ENCODE measurements at places on chromosomes 7 and 10.

- DNase-seq = no peak
Measured at GRCh38 chr7:19747740-19748339, 25.6 kb downstream of the TMEM196 start.

DNA sequence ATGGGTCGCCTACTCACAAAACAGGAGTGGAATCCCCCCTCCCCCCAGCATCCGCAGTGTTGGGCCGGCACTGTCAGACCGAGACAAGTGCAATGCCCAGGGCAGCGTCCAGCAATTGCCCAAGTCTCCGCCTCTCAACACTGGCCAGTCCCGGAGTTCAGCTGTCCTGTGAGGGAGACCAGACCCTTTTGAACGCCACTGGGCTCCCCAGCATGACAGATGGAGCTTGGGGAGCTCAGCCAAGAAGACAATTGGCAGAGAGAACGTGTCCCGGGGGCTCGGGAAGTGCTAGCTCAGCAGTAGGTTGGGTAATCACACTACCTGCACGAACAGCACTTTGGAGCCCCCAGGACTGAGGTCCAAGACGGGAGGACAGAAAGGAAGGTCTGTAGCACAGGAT lies 4.7 kb downstream of the COPS6 start:
- DNase-seq = no peak

- no peak for DNase-seq
Measured at GRCh38 chr10:48725708-48726107, 41.0 kb downstream of the WDFY4 start.

DNA sequence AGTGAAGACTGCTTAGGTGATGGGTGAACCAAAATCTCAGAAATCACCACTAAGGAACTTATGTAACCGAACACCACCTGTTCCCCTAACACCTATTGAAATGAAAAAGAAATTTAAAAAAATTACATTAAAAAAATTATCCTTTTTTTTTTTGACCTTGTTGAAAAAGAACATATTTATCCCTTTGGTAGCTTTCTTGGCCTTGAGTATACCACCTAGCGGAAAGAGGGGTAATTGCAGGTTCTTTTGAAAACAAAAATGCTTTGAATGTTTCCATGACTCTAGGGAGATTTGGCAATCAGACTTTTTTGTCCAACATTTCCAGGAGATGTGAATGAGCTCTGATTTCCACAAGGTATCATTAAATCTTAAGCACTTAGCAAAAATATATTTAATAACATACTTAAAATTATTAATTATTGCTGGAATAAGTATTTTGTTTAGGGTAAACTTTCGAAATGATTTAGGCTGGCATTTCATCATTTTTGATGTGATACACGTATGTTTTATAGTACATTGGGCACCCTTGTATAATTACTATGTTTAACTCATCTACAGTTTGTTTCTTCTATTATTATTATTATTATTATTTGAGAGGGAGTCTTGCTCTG lies 47.0 kb upstream of the ELMO1 start:
- DNase-seq = no peak

- DNase-seq = no peak
Measured at GRCh38 chr10:93670372-93670771, 32.0 kb downstream of the FRA10AC1 start.

DNA sequence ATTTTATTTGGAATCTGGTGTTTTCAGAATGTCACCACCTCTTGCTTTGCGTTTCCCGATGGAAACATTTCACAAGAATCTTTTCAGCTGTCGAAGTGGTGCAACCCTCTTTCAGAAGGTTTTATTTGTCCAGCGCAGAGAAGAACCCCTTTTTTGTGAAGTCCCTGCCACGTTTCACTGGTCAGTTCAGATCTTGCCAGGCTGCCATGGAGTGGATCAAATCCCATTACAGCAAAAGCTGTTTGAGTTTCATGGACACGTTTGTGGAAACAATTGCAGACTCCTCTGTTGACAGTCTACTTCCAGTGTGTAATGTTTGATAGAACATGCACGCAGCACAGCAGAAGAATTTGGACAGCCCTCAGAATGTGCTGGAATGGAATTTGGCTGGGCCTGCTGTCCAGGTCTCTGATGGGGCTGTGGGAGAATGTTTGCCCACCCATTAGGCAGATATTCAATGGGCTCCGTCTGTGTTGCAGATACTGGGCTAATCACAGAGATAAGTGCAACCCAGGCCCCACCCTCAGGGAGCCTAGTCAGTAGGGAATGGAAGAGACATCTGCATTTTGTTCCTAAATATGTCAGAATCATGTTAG lies 143.2 kb downstream of the GRK5 start:
- no peak for DNase-seq

DNA sequence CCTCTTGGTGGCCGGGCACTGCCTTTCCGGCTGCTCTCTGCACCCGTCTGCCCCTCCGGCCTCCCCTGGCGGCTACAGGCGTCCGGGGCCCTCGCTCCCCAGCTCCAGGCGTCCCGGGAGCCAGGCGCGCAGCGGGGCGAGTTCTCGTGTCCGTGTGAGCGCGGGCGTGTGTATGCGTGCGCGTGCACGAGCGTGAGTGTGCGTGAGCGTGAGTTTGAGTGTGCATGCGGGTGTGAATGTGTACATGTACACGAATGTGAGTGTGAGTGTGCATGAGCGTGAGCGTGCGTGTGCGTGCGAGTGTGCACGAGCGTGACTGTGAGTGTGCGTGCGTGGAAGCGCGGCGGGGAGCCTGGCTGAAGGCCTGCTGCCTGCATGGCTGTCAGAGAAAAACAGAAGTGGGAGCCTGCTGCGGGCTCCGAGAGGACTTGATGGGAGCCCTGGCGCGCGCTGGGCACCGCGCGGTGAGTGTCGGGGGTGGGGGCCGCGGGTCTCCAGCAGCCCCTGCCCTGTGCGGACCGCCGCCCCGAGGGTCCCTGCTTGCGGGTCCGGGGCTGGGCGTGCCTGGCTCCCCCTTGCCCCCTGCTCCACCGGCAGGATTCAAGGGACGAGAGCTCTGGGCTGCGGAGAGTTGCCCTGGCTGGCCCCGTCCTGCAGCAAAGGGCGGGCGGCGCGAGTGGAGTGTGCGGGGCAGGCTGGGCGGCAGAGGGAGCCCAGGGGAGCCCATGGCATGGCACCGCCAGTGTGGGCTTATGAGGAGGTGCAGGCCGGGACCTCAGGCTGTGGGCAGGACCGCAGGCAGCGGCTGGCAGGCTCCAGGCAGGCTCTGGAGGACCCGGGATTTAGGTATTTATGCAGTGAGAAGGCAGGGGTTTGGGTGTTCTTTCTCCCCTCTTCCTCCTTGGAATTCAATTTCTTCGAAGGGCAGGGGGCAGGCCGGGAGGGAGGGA lies 75.8 kb upstream of the EN2 start:
- DNase-seq = no peak

DNA sequence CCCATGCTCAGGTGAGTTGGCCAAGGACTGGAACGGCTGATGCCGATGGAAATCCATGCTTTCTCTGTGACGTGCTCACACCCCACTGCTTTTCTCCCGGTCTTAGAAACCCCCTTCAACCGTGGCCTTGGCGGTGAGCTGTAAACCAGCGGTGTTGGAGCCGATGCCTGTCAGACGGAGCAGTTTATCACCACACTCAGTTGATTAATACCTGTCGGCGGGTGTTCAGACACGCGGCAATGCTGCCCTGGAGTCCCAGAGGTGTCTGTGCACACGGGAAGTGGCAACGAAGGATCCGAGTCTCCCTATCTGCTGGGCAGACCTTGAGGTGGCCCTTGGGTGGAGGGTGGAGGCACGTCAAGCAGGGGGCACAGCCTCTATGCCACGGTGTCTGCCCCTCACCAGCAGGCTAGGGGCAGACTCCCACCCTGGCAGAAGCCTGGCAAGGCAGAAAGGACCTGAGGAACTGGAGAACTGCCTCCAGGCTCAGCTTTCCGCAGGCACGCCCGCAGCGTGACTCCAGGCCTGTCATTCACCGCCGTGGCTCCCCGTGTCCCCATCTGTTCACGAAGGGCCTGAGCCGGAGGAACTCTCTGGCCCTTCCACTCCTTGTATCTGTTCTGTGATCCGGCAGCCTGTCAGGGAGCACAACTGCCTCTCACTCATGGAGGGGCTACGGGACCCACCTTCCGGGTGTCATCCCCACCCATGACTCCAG lies 34.6 kb upstream of the MNX1 start:
- DNase-seq = no peak

DNA sequence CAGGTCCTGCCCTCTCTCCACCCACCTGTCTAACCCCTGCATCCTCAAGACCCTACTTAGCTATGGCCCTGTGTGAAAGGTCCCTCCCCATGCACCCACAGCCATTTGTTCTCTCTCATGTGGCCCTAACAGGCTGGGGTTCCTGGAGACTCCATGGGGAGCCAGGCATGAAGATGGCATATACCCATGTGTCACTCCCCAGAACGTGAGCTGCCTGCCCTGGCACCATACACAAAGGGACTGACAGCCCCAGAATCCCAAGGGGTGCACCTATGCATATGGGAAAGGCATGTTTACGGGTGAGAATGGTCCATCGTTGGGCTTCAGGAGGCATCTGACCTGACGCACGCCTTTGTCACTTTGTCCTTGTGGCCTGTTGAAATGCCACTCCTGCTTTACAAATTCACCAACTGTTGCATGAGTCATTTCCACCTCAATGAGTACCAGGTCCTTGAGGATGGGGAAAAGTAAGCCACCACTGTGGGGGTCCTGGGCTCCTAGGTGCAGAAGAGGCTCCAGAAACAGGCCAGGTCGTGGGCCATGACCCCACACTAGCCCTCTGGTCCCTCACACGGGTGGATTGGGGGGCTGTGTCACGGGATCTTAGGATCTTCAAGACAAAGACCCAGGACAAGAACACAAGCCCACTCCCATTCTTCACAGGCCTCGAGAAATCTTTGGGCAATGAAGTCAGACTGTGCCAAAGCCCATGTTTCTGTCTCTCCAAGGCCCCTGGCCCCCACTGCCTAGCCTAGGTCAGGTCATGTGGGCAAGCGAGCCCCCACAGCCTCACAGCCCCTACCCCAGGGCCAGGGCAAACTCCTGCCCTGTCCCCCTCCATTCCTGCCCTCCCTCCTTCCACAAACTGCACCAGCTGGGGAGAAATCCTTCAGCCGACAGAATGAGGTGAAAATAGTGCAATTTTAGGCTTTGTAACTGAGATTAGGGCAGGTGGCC lies 8.6 kb downstream of the GPRIN2 start:
- DNase-seq = no peak

- DNase-seq = no peak
Measured at GRCh38 chr7:95104739-95105138, 197.3 kb downstream of the PPP1R9A start.

GRCh38 chr7:32916006-32916405 lies 24.4 kb upstream of the KBTBD2 start:
- no peak for DNase-seq

DNA sequence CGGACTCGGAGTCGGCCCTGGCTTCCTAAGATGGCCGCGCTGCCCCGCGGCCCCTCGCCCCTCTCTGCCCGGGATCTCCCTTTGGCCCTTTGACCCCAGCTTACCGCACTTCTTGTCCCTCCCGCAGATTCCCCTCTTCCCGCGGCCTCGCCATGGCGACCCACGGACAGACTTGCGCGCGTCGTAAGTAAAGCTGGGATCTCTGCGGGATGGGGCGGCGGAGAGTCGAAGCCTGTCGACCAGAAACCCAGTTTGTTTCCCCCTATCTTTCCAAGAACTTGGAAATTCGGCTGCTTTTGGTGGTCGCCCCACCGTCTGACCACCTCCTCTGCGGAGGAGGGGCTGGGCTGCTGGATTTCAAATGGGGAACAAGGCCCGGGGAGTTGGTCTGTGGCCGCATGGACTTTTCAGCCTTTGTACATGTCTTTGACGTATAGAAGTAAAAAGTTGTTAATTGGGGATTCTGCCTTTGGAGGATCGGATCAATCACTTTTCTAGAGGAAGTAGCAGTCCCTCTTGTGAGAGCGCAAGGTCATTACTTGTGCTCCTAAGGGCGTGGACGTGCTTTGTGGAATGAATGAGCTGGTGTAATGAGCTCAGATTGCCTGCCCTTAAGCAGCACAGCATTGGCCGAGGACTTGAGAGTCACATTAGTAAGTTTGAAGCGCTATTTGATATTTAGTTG lies 553 bp downstream of the VDAC2 start:
- DNase-seq = no peak

DNA sequence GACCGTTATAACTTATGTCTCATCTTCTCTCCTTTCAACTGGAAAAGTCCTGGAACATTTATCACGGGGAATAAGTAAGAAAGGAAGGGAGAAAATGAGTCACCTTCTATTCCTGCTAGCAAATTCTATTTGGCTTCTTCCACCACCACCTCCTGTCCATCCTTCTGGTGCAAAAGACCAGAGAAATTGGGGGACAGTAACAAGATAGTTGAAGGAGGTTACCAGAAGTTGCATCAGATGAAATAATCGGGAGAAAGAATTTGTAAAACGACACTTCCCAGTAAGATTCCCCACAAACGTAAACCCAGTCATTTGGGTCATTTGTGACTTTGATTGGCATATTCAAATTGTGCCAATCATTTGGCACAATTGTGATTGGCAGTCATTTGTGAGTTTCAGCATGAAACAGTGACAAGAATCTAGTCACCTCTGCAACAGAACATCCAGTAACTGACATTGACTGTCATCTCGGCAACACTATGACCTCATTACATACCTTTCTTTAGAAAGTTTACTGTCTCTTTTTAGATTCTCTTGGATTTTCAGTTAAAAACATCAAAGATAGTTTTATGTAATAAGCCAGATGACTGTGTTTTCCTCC lies 51.3 kb upstream of the PIK3CG start:
- DNase-seq = no peak

DNA sequence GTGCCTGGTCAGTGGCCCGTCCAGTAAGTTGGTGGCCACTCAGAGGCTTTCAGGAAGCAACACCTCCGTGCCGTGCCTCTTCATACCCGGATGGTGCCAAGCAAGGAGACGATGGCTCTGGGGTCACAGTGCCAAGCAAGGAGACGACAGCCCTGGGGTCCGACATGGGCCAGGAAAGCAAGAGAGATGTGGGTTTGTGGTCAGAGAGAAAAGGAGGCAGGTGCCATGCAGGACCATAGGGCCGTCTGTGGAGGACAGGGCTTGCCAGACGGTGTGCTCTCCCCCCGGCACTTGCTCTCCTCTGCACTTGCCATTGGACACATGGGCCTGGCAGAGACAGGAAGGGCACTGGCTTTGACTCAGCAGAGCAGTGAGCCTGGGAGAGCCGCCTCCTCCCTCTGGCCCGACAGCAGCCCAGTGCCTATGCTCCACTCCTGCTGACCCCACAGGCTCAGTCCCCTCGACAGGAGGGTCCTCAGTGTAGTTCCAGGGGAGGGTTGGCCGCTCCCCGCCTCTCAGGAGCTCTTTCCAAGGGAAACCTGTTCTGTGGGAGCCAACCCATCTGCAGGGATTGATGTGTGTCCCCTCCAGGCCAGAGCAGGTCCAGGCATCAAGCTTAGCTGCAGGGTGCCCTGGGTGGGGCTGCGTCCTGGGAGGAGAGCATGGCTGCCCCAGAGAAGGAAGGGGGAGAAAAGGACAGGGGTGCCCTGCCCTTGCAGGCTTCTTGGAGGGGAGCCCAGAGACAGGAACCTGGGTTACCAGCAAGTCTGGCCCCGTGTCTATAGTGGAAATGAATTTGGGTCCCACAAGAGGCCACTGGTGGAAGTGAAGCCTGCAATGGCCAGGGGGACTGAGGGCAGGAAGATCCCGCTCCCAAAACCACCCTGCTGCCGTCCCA lies 7.6 kb upstream of the CALML5 start:
- no peak for DNase-seq

- DNase-seq = no peak
Measured at GRCh38 chr7:116588641-116589594, 64.1 kb downstream of the CAV1 start.

Data from amygdala (tissue), 56 donors.